ENCODE measurements at places on chromosomes 6 and 20.
A peak's percentile ranks its signal among the peaks of the same experiment; 100 is the strongest.

GRCh38 chr6:36318690-36319435, 17.8 kb downstream of the BNIP5 start:
- no peaks in the 10 kb centered on the region for H3K36me3 ChIP-seq
- DNase-seq = no peak
- peaks cover 3% of the 10 kb centered on the region for H3K4me1 ChIP-seq
- no peak overlapping the region for H3K4me3 ChIP-seq

- no peak overlapping the region for H3K27ac ChIP-seq
- no peak overlapping the region for H3K4me3 ChIP-seq
- DNase-seq = no peak
- H3K27me3 ChIP-seq = no peaks in the 10 kb centered on the region
These were observed 45.1 kb downstream of the LHFPL5 start for GRCh38 chr6:35850208-35850607.

DNA sequence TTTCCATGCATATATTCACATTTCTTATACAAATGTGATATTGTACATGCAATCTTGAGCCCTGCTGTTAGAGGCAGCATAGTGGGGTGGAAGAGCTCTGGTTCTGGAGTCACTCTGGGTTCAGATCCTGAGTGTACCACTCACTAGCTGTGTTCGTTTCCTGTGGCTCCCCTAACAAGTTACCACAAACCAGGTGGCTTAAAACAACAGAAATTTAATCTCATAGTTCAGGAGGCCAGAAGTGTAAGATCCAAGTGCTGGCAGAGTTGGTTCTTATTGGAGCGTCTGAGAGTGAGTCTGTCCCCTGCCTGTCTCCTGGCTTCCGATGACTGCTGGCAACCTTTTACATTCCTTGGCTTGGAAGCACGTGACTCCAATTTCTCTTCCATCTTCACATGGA, 115.6 kb downstream of the MAP3K7 start:
- H3K27ac ChIP-seq = no peak overlapping the region
- H3K36me3 ChIP-seq = no peaks in the 10 kb centered on the region
- no peaks in the 10 kb centered on the region for H3K27me3 ChIP-seq

GRCh38 chr6:39166189-39166911, 51.4 kb upstream of the SAYSD1 start:
- no peak overlapping the region for H3K27ac ChIP-seq
- no peaks in the 10 kb centered on the region for H3K4me1 ChIP-seq
- peaks cover 35% of the 10 kb centered on the region for H3K27me3 ChIP-seq
- no peak for DNase-seq
- H3K36me3 ChIP-seq = no peaks in the 10 kb centered on the region

DNA sequence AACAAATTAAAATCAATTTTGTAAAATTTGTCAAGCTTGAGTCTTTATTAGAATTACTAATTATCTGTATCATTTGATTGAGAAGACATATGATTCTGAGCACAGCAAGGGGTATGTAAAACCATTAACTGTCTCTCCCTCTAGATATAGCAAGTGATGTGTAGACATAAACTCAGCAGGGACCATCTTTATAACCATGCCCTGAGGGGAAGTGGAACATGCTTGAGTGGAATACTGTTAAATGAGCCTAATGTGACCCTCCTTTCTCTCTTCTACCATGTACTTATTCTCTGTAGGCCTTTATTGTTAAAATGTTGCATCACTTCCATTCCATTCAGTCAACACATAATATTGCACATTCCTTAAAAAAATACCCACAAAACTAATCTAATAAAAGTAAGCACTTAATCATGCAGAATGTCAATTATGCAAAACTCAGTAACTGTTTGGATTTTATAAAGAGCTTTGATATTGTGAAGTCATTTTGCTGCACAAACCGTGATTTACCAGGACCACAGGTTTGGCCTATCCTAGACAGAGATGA, 896.6 kb upstream of the MANEA start:
- no peaks in the 10 kb centered on the region for H3K27me3 ChIP-seq
- no peak overlapping the region for H3K27ac ChIP-seq
- H3K36me3 ChIP-seq = no peaks in the 10 kb centered on the region
- no peak for DNase-seq
- H3K4me1 ChIP-seq = no peaks in the 10 kb centered on the region

- H3K4me1 ChIP-seq = no peaks in the 10 kb centered on the region
- H3K36me3 ChIP-seq = peaks cover 53% of the 10 kb centered on the region
- no peak overlapping the region for H3K4me3 ChIP-seq
- DNase-seq = no peak
- H3K27me3 ChIP-seq = no peaks in the 10 kb centered on the region
These were observed 21.1 kb downstream of the TMEM74B start for GRCh38 chr20:1163653-1164052.

GRCh38 chr6:166318649-166319600, 10.7 kb upstream of the PRR18 start:
- peak overlapping the region; percentile 52 for H3K27ac ChIP-seq
- peaks cover 8% of the 10 kb centered on the region for H3K4me1 ChIP-seq
- DNase-seq = no peak
- H3K4me3 ChIP-seq = no peak overlapping the region

GRCh38 chr6:285030-285771, 7.1 kb upstream of the DUSP22 start:
- H3K36me3 ChIP-seq = no peaks in the 10 kb centered on the region
- DNase-seq = no peak
- no peaks in the 10 kb centered on the region for H3K4me1 ChIP-seq
- no peak overlapping the region for H3K4me3 ChIP-seq
- H3K27me3 ChIP-seq = peaks cover 28% of the 10 kb centered on the region
- no peak overlapping the region for H3K27ac ChIP-seq

GRCh38 chr6:108492131-108492766, 68.5 kb upstream of the FOXO3 start:
- peaks cover 6% of the 10 kb centered on the region for H3K36me3 ChIP-seq
- no peaks in the 10 kb centered on the region for H3K27me3 ChIP-seq
- no peak overlapping the region for H3K27ac ChIP-seq
- no peak overlapping the region for H3K4me3 ChIP-seq

DNA sequence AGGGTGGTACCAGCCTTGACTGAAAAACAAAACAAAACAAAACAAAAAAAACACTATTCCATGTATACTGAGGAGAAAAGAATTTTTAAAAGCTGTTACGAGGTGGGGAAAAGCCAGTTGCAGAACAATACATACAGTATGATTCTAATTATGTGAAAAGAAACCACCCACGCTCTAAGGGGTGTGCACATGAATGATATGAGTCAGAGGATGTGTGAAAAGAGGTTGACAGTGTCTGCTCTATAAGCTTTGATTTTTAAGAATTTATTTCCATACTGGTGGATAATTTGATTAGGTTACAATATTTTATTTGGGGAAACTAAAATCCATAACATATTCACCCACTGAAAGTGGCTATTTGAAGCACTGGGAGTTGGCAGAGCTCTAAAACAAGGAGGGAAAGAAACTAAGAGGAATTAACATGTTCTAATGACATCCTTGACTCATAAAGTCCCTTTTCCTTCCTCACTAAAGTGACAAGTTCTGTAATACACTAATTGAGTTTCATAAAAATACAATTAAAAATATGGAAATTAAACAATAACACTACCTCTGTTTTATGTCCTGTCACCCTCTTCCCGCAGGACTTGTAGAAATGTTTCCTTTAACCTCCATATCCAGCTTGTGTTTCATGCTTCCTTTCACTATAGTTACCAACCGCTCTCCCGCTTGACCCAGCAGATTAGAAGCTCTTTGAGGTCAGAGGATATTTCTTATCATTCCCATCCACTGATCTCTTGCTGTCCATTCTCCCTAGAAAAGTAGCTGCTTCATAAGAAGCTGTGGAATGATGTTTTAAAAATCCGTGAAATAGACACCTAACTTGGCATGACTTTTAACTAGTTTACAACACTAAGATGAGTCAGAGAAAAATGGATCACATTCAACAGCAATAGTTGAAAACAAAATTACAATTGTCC, 118.6 kb upstream of the CCDC28A start:
- H3K27ac ChIP-seq = peak overlapping the region; percentile 66
- H3K36me3 ChIP-seq = no peaks in the 10 kb centered on the region

GRCh38 chr20:61588411-61589385, 336.6 kb downstream of the CDH4 start:
- peaks cover 3% of the 10 kb centered on the region for H3K27me3 ChIP-seq
- DNase-seq = peak; percentile 43
- peak overlapping the region; percentile 24 for H3K4me3 ChIP-seq

- H3K27me3 ChIP-seq = no peaks in the 10 kb centered on the region
- H3K36me3 ChIP-seq = no peaks in the 10 kb centered on the region
- no peak for DNase-seq
- H3K4me1 ChIP-seq = peaks cover 4% of the 10 kb centered on the region
These were observed 64.6 kb upstream of the OGFRL1 start for GRCh38 chr6:71224011-71224410.

DNA sequence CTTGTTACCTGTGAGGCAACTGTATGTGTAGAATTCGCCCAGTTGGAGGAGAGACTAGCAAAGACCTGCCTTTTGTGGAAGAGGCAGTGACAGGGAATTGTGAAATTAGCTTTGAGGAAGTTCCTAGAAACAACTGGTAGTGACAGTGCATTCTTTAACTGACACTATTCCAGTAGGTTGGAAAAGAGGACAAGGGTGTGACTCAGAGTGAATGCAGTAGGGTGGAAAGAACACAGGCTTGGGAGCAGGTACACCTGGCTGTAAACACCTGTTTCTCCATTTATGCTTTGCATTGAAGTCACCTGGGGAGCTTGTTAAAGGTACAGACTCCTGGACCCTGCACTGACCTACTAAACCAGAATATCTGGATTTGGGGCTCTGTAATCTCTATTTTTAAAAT, 295.7 kb downstream of the PHACTR1 start:
- H3K4me1 ChIP-seq = peaks cover 17% of the 10 kb centered on the region
- no peaks in the 10 kb centered on the region for H3K36me3 ChIP-seq
- no peak overlapping the region for H3K4me3 ChIP-seq

GRCh38 chr6:100467129-100468015, 2.7 kb upstream of the SIM1 start:
- peaks cover 15% of the 10 kb centered on the region for H3K4me1 ChIP-seq
- H3K36me3 ChIP-seq = peaks cover 6% of the 10 kb centered on the region
- no peak overlapping the region for H3K27ac ChIP-seq
- no peak overlapping the region for H3K4me3 ChIP-seq
- H3K27me3 ChIP-seq = peaks cover 58% of the 10 kb centered on the region

DNA sequence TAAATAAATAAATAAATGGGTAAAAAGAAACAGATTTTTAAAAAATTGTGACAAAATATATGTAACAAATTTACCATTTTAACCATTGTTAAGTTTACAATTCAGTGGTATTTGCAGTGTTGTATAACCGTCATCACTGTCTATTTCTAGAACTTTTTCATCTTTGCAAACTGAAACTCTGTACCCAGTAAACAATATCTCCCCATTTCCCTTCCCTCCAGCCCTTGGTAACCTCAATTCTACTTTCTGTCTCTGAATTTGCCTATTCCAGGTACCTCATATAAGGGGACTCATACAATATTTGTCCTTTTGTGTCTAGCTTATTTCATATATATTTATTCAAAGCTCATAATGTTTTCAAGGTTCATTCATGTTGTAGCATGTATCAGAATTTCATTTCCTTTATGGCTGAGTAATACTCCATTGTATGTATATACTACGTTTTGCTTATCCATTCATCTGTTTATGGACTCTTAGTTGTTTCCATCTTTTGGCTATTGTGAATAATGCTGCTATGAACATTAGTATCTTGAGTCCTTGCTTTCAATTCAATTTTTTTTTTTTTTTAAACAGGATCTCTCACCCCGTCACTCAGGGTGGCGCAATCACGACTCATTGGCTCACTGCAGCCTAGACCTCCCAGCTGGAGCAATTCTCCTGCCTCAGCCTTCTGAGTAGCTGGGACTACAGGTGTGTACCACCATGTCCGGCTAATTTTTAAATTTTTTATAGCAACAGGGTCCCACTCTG, 8.9 kb downstream of the MANBAL start:
- H3K27ac ChIP-seq = no peak overlapping the region
- H3K4me1 ChIP-seq = peaks cover 35% of the 10 kb centered on the region
- H3K4me3 ChIP-seq = no peak overlapping the region
- DNase-seq = no peak
- H3K27me3 ChIP-seq = no peaks in the 10 kb centered on the region

DNA sequence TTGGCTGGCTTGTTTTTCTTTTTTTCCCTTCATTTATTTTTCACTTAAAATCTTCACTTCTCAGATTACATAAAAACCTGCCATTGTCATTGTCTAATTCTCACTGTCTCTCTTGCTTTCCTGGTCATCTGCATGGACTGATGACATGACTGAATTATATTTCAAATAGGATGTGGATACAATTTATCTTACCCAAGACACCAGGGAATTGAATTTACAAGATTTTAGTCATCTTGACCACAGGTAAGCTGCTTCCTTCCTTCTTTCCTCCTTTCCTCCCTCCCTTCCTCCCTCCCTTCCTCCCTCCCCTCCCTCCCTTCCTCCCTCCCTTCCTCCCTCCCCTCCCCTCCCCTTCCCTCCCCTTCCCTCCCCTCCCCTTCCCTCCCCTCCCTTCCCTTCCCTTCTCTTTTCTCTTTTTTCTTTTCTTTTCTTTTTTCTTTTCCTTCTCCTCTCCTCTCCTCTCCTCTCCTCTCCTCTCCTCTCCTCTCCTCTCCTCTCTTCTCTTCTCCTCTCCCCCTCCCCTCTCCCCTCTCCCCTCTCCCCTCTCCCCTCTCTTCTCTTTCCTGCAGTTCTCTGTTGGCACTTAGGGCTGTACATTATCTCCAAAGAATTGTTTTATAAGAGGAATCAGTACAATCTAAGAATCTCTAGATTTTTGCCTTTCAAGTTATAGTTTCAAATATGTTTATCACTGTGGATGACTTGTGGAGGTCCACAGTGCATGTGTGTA, 171.5 kb downstream of the CARMIL1 start:
- H3K27me3 ChIP-seq = no peaks in the 10 kb centered on the region
- peaks cover 37% of the 10 kb centered on the region for H3K4me1 ChIP-seq
- no peak overlapping the region for H3K4me3 ChIP-seq
- peaks cover 5% of the 10 kb centered on the region for H3K36me3 ChIP-seq
- no peak overlapping the region for H3K27ac ChIP-seq
- DNase-seq = no peak

GRCh38 chr20:45827030-45827652, at the start of gene TNNC2:
Gene TNNC2, minus strand, starts transcription at chr20:45827312. Its CDS starts 64 bp downstream, at chr20:45827248.
- peaks cover 45% of the 10 kb centered on the region for H3K4me1 ChIP-seq
- no peaks in the 10 kb centered on the region for H3K36me3 ChIP-seq
- peaks cover 4% of the 10 kb centered on the region for H3K27me3 ChIP-seq

DNA sequence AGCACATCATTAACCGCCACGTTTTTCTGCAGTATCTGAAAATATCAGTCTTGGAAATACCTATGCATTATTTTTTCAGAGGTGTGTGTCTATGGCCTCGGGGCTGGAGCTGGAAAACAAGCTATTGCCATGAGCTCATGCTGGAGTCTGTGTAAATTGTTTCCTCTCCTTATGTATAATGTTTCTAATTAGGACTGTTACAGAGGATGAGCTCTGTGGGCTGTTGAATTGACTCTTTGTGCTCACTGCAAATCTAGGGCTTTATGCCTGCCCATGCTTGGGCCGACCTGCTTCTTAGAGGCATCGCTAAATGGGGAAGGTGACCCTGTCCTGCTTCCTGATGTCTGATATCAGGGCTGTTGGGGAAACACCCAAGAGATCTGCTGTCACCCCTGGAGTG, 80.8 kb upstream of the SLC22A16 start:
- no peaks in the 10 kb centered on the region for H3K36me3 ChIP-seq
- H3K4me1 ChIP-seq = no peaks in the 10 kb centered on the region
- DNase-seq = no peak
- no peak overlapping the region for H3K27ac ChIP-seq
- H3K27me3 ChIP-seq = no peaks in the 10 kb centered on the region
- no peak overlapping the region for H3K4me3 ChIP-seq

Data from chondrocyte (in vitro differentiated cells).